Hematopoietic multipotent progenitor cell treated with erythropoietin and hydrocortisone succinate and interleukin-3 and kit ligand, for 15 days (in vitro differentiated cells): ENCODE measurements at places on chromosomes 3 and 15.
A peak's percentile ranks its signal among the peaks of the same experiment; 100 is the strongest.

GRCh38 chr3:55364421-55364820, 122.7 kb downstream of the WNT5A start:
- no peak for DNase-seq

GRCh38 chr3:24232784-24233183, 261.9 kb downstream of the THRB start:
- DNase-seq, result no peak

GRCh38 chr15:82653483-82654168, 6.5 kb upstream of the CPEB1 start:
- no peak for DNase-seq

DNA sequence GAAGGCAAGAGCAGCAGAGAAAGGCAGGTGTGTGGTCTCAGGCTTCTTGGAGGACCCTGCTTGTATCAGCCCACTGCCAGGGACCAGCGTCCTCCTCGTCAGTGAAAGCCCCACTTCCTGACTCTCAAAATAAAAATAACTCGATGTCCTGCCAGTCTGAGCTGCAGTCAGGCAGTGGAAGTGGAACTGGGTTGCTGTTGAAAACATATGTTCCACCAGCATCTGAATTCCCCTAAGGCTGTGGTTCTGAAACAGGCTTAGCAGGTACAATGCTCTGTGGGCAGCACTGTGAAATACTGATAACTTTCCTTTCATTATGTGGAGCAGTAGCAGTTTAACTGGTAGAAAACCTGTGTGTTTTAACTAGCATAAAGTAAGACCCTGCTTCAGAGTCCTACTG, 121.6 kb upstream of the EIF1B start:
- no peak for DNase-seq

- no peak for DNase-seq
Observed at GRCh38 chr15:99305761-99306505, 54.7 kb downstream of the LRRC28 start.

DNA sequence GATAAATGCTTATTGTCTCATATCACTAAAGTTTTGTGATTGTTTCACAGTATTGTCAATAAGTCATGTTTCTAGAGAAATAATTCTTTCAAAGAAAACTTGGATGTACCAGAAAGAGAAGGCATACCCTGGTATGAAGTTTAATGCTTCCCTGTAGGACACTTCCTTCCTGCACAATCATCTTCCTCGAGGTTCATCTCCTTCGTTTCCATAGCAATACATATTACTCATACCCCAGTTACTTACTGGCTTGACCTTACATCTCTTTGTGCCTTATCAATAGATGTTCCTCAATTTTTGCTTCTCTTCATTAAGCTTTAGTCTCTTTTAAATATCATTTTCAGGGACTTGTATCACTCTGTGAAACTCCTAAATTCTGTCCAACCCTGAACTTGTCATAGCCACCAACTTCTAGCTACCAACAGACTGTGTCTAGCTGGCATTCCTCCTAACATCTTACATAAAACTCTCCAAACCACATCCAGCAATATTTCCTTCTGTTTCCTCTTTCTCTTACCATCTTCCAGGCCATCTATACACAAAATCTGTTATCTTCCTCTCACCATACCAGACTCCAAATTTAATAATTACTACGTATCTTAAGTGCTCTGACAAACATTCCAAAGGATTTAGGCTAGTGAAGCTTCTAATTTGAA, 134.3 kb downstream of the GADL1 start:
- no peak for DNase-seq

- DNase-seq, result peak; percentile 54
Observed at GRCh38 chr3:15332405-15333098, at the start of gene SH3BP5. Gene SH3BP5, minus strand, starts transcription at chr3:15332586. Its CDS starts 178 bp downstream, at chr3:15332408.

DNA sequence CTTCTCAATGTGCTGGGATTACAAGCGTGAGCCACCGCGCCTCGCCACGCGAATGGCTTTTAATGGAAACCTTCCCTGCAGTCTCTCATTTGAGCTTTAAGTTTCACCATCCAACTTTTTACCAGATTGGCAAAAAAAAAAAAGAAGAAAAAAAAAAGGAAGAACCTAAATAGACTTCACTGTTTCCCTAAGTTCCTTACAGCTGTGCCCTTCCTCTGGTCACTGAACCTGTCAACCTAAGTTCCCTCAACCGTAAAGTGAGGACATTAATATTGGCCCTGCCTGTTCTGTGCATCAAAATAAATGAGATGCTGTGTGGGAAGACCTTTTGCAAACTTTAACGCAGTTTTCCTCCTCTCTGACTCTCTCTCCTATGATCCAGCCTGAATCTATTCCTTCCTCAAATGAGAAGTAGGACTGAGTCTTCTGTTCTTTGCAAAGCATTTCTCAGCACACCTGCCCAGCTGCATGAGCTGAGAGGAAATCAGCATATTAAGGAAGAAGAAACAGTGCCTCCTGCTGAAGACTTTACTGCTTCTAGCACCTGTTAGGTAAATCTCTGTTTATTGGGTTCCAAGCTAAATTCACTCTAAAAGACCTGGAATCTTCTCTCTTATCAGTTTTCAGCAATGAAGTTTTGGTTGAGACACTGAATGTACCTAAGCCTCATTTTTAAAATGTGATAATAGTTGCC, 99.6 kb upstream of the ETV5 start:
- no peak for DNase-seq

DNA sequence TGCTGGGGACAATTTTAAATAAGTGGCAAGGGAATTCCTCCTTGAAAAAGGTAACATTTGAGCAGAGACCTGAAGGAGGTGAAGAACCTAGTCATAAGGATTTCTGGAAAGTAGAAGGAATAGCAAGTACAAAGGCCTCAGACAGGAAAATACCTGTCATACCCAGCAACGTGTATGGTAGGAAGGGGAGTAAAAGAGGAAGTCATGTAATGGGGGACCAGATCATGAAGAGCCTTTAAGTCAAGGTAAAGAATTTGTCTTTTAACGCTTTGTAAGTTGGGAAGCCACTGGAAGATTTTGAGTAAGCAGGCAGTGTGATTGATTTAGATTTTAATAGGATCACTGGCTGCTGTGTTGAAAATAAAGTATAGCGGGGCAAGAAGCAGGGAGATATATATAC, 43.4 kb upstream of the FAH start:
- no peak for DNase-seq

- no peak for DNase-seq
Observed at GRCh38 chr3:67713764-67714469, 59.5 kb upstream of the SUCLG2 start.

GRCh38 chr3:47314056-47314764, 31.5 kb downstream of the KLHL18 start:
- no peak for DNase-seq

- peak; percentile 22 for DNase-seq
Observed at GRCh38 chr3:132660811-132661070, 612 bp downstream of the UBA5 start.

DNA sequence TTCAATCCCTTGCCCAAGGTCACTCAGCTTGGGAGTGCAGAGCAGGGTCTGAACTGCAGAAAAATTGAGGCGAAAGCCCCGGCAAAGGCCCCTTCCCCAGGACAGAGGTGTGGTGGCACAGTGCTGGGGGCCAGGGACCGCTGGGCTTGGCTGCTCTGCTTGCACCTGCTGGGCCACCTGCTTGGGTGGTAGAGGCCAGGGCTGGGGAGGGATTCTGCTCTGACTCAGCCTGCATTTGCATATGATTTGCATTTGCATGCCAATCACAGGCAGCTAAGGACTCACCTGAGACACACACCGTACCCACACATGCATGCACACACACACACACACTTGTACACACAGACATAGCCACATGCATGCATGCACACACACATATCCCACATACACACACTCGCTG, 9.9 kb downstream of the GRM2 start:
- DNase-seq, result no peak
